ENCODE measurements at places on chromosomes 4 and X.

DNA sequence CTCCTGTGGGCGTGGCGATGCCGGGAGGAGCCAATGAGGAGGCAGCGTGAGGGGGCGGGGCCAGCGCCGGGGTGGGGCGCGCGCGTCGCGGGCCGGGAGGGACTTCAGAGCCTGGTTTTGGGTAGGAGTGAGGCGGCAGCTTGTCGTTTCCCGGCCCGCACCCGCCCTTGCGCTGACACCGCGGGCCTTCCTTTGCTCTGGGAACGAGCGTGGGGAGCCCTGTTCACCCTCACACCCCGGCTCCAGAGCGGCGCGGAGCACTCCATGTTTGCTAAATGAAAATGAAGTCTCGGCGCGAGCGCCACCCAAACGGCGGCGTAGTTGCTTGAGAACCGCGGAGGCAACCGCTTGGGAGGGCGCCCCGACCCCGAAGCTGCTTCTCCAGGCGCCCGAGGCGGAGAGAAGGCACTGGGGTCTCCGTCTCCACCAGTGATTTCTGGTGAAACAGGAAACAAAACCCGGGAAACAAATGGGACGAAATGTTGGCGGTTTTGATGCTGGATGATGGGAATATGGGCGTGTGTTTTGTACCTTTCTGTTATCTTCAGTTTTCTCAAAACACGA, 497 bp upstream of the GRPEL1 start:
- DNase-seq: no peak

GRCh38 chr4:16641971-16642370, 256.5 kb downstream of the LDB2 start:
- DNase-seq: no peak

DNA sequence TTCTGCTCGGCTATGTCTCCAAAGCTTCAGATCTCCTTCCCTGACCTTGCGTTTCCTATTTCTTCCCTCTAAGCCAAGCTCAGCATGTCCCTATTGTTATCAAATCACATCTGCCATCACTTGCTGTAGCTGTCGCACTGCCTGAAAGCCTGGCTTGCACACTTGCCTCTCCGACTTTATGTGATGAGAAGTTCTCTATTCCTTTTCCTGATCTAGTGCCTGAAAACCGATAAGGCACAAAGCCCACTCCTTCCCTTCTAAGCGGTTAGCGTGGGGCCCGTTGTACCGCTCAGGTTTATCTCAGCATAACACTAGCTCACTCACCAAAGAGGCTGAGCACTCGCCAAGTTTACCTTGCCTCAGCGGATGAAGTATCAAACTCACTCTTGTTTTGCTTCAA, 816 bp downstream of the NMU start:
- DNase-seq: no peak

- peak; percentile 79 for DNase-seq
Observed at GRCh38 chr4:163194593-163194992, 27.9 kb upstream of the NAF1 start.

DNA sequence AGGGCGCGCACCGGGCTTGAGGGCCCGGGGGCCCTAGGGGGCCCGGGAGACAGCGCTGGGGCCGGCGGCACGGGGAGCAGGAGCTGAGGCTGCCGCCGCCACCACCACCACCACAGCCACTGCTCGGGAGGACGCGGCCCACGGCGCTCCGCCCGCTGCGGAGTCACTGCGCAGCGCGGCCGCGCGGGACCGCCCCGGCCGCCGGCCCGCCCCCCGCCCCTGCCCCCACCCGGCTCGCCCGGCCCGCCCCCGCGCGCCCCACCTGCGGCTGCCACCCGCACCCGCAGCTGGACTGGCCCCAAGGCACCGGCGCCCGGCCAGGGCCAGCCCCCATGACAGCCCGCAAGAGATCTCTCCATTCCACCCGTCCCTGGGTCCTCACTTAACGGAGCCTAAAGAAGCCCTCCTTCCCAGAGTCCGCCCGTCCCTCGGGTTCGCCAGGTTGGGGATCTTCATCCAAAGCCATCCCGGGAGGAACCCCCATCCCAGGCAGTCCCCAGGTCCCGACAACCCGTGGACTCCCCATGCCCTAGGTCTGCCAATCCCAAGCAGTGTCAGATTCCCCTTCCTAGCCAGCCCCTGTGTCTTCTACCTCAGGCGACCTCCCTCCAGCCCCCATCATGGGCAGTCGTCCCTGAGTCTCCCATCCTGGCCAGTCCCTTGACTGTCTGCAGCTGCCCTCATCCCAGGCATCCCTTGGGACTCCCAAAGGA, 40.0 kb upstream of the IQSEC2 start:
- no peak for DNase-seq
